ENCODE measurements at places on chromosomes 2 and 18. TPM values are rescaled to one million over a fixed set of nuclear protein-coding genes. Genes with fewer than 3 reads are reported as not detected.

DNA sequence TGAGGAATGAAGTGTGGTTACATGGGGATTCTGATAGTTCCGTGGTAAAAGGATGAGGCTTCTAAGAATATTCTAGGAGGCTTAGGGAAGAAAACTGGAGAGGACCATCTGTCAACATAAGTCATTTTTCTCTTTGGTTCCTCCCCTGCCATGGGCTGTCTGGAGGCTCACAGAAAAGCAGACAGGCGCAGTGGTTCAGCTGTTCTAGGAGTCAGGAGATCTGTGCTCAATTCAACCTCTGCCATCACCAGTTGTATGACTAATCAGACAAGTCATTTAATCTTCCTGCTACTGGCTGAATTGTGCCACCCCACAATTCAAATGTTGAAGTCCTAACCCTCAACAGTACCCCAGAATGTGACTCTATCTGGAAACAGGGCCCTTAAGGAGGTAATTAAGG lies 36.4 kb downstream of the ADAM17 start:
- no peak overlapping the region for H3K4me3 ChIP-seq
- no peak overlapping the region for H3K27ac ChIP-seq
- no peak for DNase-seq
- H3K4me1 ChIP-seq, result no peaks in the 10 kb centered on the region

DNA sequence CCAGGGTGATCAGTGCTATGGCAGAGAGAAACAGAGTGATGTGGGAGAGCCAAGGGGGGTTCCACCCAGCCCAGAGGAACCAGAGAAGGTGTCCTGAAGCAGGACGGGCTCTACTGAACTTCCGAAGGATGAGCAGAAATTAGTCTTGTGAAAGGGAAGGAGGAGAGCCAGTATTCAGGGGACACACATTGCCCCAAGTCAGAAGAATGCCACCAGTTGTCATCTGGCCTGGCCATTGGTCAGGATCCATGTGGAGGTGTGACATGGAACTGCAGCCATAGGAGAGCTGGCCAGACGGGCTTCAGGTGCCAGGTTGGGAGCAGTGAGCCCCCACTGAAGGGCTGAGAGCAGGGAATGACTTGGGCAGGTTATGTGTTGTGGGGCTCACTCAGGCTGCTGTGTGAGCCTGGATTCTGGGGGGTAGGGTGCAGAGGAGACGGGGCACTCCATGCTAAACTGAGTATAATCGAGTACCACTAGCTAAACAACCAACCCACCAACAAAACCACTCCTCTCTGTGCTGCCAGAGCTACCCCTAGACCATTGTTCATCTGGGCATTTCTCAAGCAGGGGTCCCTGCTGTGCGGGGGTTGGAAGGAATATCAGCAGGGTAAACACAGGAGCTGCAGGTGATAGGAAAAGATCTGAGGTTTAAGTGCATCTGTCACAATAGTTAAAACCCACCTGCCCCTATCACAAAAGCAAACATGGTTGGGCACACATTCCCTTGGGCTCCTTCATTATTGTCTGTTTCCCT lies 25.3 kb downstream of the MARCO start:
- no peaks in the 10 kb centered on the region for H3K36me3 ChIP-seq
- H3K4me3 ChIP-seq, result no peak overlapping the region
- H3K4me1 ChIP-seq, result no peaks in the 10 kb centered on the region
- no peak for DNase-seq
- peaks cover 8% of the 10 kb centered on the region for H3K27me3 ChIP-seq
- no peak overlapping the region for H3K27ac ChIP-seq

DNA sequence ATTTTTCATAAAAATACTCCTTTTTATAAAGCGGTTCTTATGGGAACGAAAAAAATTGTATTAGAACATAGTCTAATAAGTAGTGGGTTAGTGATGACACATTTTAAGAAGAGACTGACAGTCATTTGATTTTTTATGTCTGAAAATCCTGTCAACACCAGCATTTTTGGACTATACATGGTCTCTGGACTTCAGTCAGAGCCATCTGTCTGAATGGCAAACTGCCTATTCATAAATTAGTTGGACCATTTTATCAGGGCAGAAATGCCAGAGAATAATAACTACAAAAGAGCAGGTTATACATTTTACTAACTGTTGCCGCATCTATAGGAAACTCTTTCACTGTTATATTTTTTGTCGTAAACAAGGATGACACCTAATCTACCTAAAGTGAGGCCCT lies 437.6 kb downstream of the ZNF804A start:
- no peak overlapping the region for H3K27ac ChIP-seq
- no peak for DNase-seq
- no peak overlapping the region for H3K4me3 ChIP-seq
- no peaks in the 10 kb centered on the region for H3K27me3 ChIP-seq
- no peaks in the 10 kb centered on the region for H3K4me1 ChIP-seq
- H3K36me3 ChIP-seq, result no peaks in the 10 kb centered on the region

DNA sequence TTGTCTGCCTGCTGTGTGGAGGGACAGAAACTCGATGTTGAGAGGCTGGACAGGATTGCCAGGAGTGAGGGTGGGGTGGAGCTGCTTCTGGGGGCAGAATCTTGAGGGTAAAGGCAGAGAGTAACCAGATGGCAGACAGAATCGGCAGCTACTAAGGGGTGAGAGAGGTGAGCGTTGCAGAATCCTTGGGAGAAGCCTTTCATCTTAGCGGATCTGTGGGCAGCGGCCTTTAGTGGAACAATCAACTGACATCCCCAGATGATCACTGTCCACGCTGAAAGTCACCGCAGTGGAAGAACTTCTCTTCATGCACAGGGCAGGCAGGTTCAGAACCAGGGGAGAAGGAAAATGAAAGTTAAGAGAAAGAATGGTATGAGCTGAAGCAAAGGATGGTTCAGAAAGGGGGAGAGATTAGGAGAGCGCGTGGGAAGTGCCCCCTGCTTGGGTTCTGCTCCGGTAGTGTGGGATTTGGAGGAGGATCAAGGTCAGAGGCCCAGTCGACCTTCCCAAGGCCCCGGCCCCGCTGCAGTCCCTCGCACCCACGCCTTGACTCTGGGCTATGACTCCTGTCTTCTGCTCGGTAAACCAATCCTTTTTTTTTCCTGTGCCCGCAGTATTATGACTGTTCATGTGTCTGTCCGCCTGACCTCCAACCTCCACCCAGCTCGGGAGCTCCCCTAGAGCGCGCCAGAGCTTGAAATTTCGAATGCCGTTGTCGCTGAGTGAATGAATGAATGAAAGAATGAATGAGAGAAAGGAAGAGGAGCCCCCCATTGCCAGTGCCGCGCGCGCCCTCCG lies 584 bp downstream of the BOLA3 start:
- peaks cover 5% of the 10 kb centered on the region for H3K36me3 ChIP-seq
- peaks cover 10% of the 10 kb centered on the region for H3K4me1 ChIP-seq
- peak overlapping the region; percentile 86 for H3K27ac ChIP-seq
- peak overlapping the region; percentile 88 for H3K4me3 ChIP-seq
- no peak for DNase-seq
- H3K27me3 ChIP-seq, result no peaks in the 10 kb centered on the region

DNA sequence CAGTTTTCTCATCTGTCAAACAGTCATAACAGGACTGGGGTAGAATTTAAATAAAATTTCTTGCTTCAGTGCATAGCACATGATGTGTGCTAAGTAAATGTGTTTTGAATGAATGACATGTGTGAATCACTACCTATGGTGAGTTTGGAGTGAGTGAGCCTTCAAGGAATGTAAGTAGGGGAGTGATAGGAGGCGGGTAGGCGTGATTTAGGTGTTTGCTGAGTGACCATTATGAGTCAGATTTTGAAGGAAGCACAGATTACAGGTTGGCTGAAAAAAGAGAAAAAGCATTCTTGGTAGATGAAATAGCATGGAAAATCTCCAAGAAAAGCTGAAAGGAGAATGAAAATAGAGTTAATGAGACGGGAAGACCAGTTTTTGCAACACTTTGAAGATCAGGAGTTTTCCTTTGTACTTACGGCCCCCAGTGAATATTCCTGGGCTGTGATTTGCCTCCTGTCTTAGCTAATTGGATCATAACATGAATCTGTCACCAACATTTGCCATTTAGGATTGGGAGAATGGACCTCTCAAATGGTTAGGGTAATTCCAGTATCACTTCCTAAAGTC lies 136.9 kb upstream of the GATA6 start:
- peak; percentile 88 for DNase-seq
- H3K27ac ChIP-seq, result peak overlapping the region; percentile 51
- peaks cover 10% of the 10 kb centered on the region for H3K4me1 ChIP-seq
- H3K4me3 ChIP-seq, result no peak overlapping the region
- no peaks in the 10 kb centered on the region for H3K36me3 ChIP-seq
- no peaks in the 10 kb centered on the region for H3K27me3 ChIP-seq

DNA sequence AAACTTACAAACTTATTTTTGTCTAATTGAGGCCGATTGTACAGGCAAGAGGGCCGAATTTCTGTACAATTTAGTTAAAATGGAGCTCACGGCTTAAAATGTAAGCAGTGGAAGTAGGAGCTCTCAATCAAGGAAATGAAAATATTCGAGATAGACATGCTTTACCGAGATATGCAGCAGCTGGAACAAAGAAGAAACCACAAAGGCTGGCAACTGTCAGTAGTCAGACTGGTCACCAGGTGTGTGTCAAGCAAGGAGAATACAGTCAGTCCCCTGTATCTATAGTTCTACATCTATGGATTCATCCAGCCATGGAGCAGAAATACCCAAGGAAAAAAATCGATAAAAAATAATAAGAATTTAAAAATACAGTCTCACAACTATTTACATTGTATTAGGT lies 122.6 kb downstream of the WDSUB1 start:
- H3K27me3 ChIP-seq, result no peaks in the 10 kb centered on the region
- no peaks in the 10 kb centered on the region for H3K4me1 ChIP-seq
- H3K36me3 ChIP-seq, result peaks cover 3% of the 10 kb centered on the region
- no peak overlapping the region for H3K27ac ChIP-seq

DNA sequence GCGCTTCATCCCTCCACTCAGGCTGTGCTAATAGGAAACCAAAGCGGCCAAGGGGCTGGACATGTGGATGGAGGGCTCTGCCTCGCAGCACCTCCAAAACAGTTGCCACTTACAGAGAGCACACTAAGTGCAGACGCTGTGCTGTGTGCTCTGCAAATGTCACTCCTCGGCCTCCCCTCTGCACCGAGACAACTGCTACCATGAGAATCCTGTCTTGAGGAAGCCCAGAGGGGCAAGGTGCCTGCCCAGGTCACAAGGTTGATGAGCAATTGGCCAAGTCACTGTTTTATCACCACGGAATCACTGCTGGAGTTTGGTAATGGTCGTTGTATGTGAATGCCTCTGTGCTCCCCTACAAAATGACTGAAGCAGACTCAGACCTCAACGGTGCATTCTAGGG lies 132.2 kb downstream of the SEPTIN10 start:
- H3K4me3 ChIP-seq, result no peak overlapping the region
- H3K27ac ChIP-seq, result no peak overlapping the region
- no peak for DNase-seq
- no peaks in the 10 kb centered on the region for H3K4me1 ChIP-seq
- no peaks in the 10 kb centered on the region for H3K27me3 ChIP-seq

DNA sequence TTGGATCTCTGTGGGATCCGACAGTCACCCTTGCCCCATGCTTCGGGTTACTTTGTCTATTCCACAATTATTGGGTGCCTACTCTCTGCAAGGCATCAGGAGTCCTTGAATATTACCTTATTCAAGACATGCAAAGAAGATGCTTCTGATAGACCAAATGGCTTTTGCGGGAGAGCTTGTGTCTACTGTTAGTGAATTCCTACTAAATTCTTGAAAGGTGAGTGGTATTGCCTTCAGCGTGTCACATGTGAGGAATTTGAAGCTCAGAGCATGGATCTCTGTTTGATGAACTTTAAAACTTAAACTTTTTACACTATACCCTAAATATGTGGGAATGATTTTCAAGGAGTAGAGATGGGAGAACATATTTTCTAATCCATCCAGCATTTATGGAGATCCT lies 184.4 kb downstream of the LTBP1 start:
- no peaks in the 10 kb centered on the region for H3K36me3 ChIP-seq
- DNase-seq, result no peak
- no peaks in the 10 kb centered on the region for H3K27me3 ChIP-seq
- H3K4me1 ChIP-seq, result peaks cover 9% of the 10 kb centered on the region
- H3K4me3 ChIP-seq, result no peak overlapping the region

The MRO gene
- not detected for total RNA-seq

The HOXD4 gene
- total RNA-seq, result 1.4 TPM

Measured in Panc1 (cell line).